ENCODE measurements at places on chromosomes 7 and 10.

DNA sequence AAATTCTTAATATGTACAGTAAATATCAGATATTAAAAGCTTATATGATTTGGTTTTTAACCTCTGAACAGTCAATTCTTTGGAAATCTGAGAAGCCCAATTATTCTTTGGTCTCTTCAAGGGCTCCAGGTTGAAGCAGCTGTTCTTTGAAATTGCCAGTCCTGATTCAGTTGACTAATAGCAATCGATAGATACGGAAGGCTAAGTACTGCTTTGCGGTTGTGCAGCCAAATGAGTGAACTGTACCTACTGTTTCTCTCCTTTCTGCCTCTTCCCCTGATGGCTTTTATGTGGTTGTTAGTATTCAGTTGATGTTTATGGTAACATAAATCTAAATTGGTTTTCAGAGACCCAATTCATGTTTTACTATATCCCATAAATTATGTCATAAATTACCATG is 103.1 kb upstream of the RPA3 start:
- H3K27ac ChIP-seq, result no peak overlapping the region
- no peaks in the 10 kb centered on the region for H3K27me3 ChIP-seq
- no peak overlapping the region for H3K4me3 ChIP-seq
- DNase-seq, result no peak
- peaks cover 18% of the 10 kb centered on the region for H3K4me1 ChIP-seq

- H3K27me3 ChIP-seq, result no peaks in the 10 kb centered on the region
- H3K36me3 ChIP-seq, result no peaks in the 10 kb centered on the region
- H3K4me3 ChIP-seq, result no peak overlapping the region
Measured at GRCh38 chr7:83173664-83174063, 11.0 kb upstream of the PCLO start.

GRCh38 chr10:7464691-7465090 is 53.9 kb upstream of the SFMBT2 start:
- no peaks in the 10 kb centered on the region for H3K36me3 ChIP-seq
- H3K27me3 ChIP-seq, result no peaks in the 10 kb centered on the region
- no peak overlapping the region for H3K27ac ChIP-seq

DNA sequence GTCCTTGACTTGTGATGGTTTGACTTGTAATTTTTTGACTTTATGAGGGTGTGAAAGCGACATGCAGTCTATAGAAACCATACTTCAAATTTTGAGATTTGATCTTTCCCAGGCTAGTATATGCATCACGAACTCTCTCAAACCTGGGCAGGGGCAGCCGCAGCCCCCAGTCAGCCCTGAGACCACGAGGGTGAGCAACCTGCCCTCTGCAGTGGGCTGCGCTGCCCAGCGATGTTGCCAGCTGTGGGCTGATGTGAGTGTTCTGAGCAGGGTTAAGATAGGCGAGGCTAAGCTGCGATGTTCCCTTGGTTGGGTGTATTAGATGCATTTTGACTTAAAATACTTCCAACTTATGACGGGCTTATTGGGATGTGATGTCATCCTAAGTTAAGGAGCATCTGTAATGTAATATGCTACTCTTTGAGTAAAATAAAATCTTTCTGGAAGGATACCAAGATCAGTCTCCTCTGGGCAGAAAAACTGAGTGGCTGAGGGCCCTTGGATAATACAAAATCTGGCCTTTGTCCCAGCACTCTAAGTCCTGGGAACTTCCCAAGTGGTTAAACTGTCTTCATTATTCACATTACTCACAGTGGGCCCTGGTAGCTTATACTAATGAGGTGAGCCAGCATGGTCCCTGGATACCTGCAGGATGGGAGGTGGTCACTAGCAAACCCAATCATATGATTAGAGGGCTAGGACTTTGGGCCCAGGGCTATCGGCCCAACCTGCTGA is 28.4 kb upstream of the CNPY1 start:
- H3K36me3 ChIP-seq, result no peaks in the 10 kb centered on the region
- no peak overlapping the region for H3K4me3 ChIP-seq
- no peak for DNase-seq
- peaks cover 2% of the 10 kb centered on the region for H3K4me1 ChIP-seq
- no peak overlapping the region for H3K27ac ChIP-seq
- peaks cover 17% of the 10 kb centered on the region for H3K27me3 ChIP-seq

- H3K4me3 ChIP-seq, result no peak overlapping the region
- no peak overlapping the region for H3K27ac ChIP-seq
- peaks cover 3% of the 10 kb centered on the region for H3K36me3 ChIP-seq
- DNase-seq, result no peak
- peaks cover 52% of the 10 kb centered on the region for H3K4me1 ChIP-seq
- H3K27me3 ChIP-seq, result no peaks in the 10 kb centered on the region
Measured at GRCh38 chr7:128741491-128741890, 2.3 kb downstream of the CALU start.

- no peak overlapping the region for H3K4me3 ChIP-seq
- H3K27me3 ChIP-seq, result no peaks in the 10 kb centered on the region
- H3K36me3 ChIP-seq, result peaks cover 33% of the 10 kb centered on the region
- H3K27ac ChIP-seq, result no peak overlapping the region
Measured at GRCh38 chr10:129741280-129741977, 222.6 kb downstream of the EBF3 start.
